ENCODE measurements at places on chromosomes 3 and 15.

- peak; percentile 98 for DNase-seq
Measured at GRCh38 chr3:112561484-112561733, 353 bp downstream of the ATG3 start.

DNA sequence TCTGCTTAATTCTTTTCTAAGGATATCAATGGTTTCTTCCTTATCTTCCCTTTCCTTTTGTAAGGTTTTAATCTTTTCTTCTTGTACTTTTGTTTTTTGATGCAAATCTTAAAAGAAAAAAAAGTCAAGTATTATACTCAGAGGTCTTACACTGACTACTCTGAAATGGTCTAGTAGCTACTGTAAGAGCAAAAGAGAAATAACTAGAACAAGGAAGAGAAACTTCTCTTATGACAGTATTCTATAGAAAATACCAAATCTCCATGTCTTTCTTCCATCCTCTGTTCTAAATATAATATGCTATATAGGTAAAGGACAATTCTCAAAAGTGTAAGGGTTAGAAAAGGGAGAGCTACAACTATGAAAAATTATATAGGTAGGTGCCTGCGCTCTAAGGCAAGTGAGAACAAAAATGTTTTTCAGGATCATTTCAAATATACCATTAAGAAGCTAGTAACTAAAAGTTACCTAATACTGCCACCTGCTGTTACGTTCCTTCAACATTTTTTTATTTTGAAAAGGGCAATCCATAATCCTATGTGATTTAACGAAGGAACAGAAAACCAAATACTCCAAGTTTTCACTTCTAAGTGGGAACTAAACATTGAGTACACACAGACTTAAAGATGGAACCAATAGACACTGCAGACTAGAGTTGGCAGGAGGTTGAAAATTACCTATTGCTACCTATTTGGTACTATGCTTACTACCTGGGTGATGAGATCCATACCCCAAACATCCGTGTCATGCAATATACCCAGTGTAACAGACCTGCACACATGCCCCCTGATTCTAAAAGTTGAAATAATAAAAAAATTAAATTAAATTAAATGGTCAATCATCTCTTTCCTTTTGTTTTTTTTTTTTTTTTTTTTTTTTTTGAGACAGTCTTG is 36.7 kb downstream of the CIP2A start:
- peak; percentile 21 for DNase-seq

GRCh38 chr3:188834349-188834748 is 337.4 kb upstream of the TPRG1 start:
- DNase-seq, result no peak

GRCh38 chr3:26807272-26807671 is 184.7 kb downstream of the LRRC3B start:
- DNase-seq, result no peak

- DNase-seq, result no peak
Measured at GRCh38 chr15:100112636-100113305, 229.0 kb downstream of the ADAMTS17 start.

DNA sequence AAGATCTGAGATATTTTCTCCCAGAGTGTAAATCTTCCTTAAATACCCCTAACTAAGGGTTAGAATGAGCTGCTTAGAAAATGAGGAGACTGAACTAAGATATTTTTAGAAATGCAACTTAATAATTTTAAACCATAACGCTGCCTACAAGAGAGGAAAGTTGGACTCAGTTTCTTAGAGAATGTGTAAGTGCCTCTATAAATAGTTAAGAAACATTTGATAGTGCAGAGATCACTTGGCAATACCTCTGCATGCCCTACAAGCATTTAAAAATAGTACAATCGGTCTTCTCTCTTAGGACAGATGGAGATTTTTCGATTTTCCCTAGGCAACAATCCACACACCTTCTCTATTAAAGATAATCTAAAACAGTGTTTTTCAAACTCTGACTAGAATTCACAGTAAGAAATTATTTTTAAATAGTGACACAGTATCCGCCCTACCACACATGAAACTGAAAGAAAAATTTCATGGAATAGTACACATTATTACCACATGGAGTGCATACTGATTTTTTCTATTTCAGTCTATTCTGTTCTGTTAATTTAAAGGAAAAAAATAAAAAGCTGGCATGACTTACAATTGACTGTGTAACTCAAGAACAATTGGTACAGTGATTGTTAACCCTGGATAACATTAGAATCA is 83.2 kb downstream of the GADL1 start:
- DNase-seq, result no peak
